ENCODE measurements at places on chromosomes 11 and 22.

DNA sequence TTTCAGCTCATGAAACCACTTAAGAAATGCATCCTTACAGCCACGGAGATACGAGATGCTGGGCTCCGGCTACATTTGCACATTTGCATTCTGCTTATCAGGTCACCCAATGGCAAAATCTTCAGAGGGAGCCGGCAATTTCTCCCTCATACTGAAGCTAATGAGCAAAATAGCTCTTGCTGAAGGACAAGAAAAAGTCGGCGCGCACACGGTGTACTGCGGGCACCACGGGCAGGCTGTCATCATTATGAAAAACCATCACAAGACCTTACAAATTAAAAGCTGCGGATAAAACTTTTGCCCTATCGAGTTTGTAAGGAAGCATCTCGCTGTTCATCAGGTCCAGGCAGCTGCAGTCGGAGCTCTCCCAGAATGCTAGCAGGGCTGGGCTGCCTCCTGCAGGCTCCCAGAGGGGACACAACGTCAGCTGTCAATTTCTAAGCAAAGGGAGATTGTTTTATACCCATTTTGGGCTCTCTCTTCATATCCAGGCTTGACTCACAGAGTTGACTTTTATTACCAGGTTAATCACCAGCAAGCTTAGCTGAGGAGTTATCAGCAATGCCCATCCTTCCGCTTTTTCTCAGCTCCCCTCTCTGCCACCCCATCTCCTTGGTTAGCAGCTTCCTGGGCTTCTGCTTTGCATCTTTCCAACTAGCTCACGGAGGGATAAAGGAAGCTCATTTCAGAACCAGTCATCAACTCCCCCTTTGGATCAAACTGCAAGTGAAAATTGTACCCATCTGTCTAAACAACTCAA is 375.1 kb downstream of the OPCML start:
- no peak for DNase-seq

DNA sequence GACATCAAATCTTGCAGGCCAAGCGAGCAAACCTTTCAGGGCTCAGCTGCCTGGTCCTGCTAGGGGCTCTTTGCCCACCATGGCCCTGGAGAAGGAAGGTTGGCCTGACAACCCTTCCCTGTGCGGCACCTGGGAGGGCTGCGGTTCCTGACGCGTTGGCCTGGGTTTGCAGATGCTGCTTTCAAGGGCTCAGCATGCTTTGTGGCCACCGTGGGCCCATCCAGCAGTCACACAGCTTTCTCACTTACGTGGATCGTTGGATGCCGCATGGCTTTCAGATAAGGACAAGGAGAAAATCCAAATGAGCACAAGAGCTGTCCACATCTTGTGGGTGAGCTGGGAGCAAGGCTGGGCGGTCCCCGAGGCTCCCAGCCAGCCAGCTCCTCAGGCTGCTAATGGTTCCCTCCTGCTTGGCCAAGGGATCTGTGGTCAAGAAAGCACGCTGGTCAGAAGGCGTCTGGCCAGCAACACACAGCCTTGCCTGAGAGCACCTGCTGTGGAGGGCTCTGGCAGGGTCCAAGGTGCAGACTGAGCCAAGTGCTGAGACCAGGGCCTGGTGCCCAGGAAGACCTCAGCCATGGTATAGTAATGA is 8.2 kb downstream of the C11orf24 start:
- no peak for DNase-seq

GRCh38 chr11:75827562-75827961 is 12.6 kb downstream of the UVRAG start:
- no peak for DNase-seq

DNA sequence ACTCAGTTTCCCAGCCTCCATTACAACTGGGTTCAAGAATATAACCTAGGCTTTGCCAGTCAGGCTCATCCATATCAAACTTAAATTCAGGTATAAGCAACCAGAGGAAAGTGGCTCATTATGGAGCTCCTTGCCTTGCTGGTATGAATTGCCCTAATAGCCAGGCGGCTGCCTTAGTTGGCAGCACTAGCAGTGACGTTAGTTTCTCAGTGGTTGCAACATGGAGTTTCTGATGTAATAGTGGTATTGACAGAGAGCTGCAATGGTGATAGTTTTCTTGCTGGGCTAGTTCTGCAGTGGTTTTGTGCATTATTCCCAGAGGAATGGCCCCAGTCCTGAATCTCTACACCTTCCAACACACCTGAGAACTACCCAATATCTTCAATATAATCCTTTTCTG is 3.8 kb upstream of the TMEM123 start:
- no peak for DNase-seq

DNA sequence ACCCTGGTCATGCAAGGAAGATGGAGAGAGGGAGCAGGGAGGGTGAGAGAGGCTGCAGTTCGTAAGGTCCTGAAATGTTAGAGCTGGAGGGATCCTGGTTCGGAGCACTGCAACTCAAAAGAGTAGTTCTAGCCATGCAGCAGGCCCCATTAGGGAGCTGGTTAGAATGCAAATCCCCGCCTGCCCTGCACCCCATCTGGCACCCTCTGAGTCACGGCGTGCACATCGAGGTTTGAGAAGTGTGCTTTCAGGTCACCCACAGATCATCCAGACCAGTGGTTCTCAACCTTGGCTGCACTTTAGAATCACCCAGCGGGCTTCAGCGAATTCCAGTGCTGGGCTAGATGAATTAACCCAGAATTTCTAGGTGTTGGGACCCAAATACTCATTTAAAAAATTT is 48.2 kb downstream of the ST3GAL4 start:
- DNase-seq: no peak

Data from mucosa of gallbladder (tissue), 1 donor.